ENCODE measurements at places on chromosomes 2 and 18.

- DNase-seq: no peak
These were observed 2.7 kb downstream of the TNP1 start for GRCh38 chr2:216857131-216857550.

- no peak for DNase-seq
These were observed 39.3 kb downstream of the PELI1 start for GRCh38 chr2:64104933-64105332.

- DNase-seq: no peak
These were observed 22.9 kb downstream of the EPAS1 start for GRCh38 chr2:46320141-46320567.

GRCh38 chr2:168801961-168802858 lies at the start of gene NOSTRIN:
Gene NOSTRIN (plus strand): TSS chr2:168802637. CDS start chr2:168802647, 10 bp downstream.
- no peak for DNase-seq

DNA sequence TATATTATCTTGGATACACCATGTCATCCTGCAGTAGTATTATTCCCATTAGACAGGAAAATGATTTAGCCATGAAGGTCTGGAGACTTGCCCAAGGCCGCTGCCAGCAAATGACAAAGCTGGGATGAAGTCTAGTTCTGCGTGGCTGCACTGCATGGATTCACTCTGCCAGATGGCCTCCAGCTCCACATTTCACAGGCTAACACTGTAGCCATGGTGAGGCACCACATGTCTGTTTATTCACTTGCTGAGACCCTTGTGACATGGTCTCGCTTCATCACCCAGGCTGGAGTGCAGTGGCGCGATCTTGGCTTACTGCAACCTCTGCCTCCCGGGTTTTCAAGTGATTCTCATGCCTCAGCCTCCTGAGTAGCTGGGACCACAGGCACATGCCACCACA lies 31.5 kb upstream of the SCG2 start:
- DNase-seq: no peak

DNA sequence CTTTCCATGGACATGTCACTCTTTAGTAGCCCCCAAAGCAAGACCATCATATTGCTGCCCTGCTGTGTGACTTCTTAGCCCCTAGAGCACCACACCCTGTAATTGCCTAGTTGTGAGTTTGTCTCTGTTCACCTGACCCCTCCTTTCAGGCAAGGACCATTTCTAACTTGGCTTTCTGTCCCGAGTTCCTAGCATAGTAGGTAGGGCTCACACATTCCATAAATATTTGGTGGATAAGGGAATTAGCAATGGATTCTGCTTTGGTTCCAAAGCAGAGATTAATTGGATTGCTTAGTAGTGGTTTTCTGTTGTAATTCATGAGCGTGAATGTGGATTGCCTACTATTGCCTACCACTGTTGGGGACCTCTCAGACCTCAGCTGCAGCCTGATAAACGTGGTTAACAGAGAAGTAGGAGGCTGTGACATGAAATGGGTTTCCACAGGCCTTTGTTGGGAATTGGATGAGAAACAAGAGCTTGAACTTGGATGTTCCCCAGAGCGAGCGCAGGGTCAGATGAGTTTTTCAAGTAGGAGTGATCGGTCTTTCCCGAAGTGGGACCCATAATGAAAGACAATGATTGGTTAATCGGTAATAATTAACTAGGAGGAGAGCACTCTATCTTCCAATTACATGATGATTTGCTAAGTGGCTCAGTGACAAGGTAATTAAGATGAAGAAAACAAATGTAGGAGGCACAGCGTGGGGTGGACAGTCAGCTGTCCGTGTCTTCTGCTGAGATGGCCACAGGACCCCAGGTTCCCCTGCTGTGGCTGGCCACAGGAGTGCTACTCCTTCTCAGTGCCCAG lies 13.4 kb upstream of the UGT1A1 start:
- DNase-seq: no peak

DNA sequence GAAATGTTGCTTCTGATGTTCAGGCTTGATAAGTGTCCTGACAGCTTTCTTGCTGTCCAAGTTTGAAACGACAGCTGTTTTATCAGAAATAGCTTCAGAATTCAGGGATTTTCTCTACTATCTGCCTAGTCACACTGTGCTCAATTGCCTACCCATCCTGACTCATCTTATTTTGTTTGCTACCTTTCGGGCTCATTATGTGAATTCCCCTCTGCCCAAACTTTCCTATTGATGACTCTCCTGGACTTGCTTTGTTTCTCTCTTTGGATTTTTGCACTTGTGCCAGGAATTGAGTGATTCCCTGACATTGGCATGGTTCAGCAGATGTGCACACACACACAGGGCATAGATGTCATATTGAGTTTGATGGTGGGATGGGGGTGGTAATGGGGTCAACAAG lies 1052.6 kb upstream of the PIK3C3 start:
- no peak for DNase-seq

GRCh38 chr2:156576005-156576404 lies 139.8 kb downstream of the GPD2 start:
- no peak for DNase-seq

DNA sequence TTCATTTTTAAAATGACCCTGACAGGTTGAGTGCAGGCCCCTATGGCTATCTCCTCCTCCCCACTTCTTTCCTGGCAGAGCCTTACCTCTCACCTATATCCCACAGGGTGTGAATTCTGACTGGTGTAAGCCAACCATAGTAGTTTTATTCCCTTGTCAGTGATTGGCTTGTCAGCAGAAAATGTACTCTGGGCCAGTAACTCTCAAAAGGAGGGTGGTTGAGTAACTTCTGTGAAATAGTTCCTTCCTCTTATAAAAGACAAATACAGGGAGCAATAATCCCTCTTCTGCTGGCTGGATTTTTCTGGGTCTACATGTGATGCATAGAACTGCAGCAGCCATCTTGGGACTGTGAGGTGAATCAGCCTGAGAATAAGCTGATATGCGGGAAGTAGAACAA lies 83.4 kb downstream of the RAPH1 start:
- no peak for DNase-seq

GRCh38 chr2:159661286-159661685 lies 44.9 kb upstream of the BAZ2B start:
- no peak for DNase-seq

GRCh38 chr2:215900203-215900611 lies 113.1 kb downstream of the MREG start:
- no peak for DNase-seq

Measured in CD4-positive, alpha-beta memory T cell (primary cell).